Fibroblast of skin of right quadriceps (primary cell): ENCODE measurements at places on chromosomes 3 and 15.
A peak's percentile ranks its signal among the peaks of the same experiment; 100 is the strongest.

DNA sequence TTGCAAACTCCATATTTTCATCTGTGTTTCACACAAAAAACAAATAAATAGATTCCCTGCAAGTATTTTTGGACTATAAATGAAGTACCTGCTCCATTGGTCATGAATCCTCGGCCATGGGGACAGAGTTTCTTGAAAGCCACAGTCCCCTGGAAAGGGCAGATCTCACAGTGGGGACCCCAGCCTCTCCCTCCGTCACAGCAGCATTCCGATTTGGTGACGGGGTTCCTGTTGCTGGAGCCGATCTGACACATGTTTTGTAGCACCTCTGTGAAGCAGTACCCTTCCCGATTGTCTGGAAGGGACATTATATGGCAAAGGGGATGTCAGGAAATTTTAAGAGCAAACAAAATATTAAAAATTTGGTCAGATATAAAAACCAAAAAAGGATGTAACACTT is 96.2 kb downstream of the DUT start:
- DNase-seq, result no peak

DNA sequence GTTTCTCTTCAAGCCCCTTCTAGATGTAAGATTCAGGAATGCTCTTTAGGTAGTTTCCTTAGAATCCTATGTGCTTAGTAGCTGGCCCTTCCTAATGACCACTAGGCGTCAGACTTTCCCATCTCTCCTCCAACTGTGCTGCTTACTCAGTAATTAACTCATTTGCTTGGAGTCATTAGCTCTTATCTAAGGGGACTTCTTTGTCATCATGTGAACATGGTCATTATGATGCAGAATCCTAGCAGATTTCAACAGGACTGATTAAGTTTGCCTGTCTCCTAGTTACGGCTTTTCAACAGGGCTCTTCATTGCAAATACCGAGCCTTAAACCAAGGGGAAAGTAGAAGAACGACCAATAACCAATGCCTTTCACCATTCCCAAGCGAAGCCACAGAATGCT is 46.4 kb downstream of the GJD2 start:
- peak; percentile 52 for DNase-seq

DNA sequence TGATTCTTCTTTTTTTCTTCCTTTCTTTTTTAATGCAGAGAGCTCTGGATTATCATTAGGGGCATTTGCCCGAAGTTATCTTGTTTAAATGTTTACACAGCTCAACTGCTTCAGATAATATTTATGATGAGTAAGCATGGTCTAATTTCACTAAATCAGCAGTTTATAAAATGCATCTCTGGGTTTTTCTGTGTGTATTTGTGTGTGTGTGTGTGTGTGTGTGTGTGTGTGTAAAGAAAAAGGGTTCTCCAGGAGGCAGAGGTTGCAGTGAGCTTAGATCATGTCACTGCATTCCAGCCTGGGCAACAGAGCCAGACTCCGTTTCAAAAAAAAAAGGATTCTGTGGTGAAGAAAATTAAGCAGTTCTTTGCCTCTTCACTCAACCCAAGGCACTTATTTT is 25.9 kb upstream of the TNFSF10 start:
- no peak for DNase-seq

- DNase-seq, result peak; percentile 20
Measured at GRCh38 chr15:90419206-90419605, 31.2 kb downstream of the IQGAP1 start.

DNA sequence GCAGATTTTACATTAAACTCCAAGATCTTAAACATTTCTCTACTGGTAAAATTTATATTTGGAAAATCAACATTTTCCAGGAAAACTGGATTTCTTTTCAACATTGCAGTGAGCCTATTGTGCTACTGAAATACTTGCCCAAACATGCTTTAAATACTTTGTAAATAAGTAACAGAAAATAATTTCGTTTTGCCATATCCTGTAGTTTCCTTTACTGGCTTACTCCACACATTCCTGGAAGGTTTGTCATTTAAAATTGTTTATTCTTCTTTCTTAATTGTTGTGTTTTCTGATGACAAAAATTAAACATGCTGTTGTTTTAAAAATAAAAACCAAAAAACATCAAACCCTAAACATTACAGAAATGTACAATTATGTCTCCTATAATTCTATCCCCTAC is 22.0 kb downstream of the ACAD11 start:
- peak; percentile 53 for DNase-seq

DNA sequence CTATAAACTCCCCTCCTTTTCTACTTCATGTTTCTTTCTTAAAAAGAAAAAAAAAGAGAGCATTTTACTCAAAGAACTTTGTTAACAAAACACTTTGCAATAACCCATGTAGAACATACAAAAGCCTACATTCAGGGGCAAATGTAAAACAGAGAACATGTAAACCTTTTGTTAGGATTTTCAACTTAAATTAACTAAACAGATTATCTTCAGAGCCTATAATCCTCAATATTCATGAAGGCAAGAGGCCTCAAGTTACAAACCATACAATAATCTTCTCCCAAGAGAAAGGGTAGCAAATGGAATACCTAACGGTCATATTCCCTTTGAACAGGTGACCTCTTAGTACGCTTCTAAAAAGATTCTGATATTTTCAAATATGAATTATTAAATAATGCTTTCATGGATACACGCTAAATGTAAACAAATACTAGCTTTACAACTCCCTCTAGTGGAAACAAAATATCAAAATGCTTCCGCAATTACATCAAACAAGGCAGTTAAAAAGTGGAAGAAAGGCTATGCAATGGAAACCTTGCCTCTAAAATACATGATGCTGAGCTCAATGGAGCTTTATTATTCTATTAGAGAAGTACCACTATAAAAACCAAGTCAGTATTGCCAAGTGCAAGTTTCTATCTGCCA is 9.9 kb downstream of the CEP152 start:
- DNase-seq, result peak; percentile 31

DNA sequence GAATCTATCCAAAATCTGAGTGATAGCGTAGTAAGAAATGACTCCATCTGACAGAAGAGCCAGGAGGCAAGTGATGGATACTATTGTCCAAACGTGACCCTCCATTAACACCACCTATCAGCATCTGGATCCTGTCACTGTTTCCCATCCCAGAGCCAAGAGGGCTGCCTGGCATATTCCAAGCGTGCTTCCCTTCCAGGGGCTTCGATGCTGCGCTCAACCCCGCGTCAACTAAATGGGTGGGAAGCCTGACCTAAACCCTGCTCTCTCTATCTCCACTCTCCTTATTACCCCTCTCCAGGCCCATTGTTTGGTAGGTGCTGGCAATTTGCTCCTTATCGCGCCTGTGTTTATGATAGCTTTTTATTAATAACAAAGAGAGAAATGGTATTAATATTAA is 83.2 kb downstream of the NR2F2 start:
- no peak for DNase-seq

DNA sequence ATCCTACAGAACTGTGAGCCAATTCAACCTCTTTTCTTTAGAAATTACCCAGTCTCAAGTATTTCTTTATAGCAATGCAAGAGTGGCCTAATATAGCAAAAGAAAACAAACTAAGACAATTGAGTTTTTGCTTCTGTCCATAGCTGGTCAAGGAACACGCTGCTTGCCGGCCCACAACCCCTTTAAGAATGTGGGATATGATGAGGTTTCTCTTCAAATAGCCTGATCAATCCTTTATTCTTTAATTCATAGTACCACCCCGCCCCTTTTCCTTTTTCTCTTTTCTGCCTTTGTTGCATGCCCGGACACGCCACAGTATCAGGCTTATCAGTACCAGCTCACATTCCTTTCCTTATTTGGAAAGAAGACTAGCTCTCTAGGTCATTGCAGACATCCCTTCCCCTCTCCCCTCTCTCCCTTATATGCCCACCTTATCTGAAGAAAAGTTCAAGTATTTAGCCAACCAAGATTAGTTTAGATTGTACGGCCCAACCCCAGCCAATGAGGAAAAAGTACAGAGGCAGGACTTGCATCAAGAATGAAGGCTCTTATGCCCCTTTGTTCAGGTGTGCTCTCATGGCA is 404.5 kb downstream of the OCA2 start:
- no peak for DNase-seq

GRCh38 chr15:57149196-57149595 is 227.1 kb upstream of the CGNL1 start:
- no peak for DNase-seq

DNA sequence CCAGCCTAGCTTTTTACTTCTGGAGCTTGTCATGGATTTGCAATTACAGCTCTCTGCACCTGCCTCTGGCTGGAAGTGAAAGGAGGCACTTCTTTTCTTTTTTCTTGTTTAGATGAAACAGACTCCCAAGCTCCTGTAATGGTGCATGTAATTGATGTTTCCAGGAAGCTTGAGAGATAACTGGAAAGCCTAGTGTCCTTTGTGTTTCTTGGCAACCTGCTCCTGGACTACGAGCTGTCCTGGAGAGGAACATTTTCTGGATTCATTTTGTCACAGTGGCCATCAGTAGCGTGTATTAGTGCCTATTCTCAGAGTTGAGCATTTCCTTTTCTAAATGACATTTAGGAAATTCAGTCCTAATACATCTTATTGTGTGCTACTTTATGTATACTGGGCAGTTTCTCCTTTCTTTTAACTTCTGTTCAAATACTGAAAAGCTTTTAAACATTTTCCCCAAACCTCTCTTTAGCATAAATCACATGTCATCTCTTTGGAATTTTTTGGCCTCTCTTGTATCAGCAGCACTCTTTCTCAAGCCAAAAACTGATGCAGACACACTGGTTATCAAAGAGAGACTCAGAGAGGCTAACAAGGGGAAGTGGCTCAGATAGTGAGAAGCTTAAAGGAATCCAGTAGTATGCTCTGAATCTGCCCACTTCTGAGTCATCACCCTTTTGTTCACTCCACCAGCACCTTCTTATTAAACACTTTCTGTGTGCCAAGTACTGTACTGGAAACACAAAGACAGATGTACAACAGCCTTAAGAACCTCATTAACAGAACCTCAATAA is 62.6 kb upstream of the SLC2A2 start:
- DNase-seq, result peak; percentile 93

GRCh38 chr3:147269907-147270306 is 136.4 kb downstream of the ZIC4 start:
- no peak for DNase-seq

DNA sequence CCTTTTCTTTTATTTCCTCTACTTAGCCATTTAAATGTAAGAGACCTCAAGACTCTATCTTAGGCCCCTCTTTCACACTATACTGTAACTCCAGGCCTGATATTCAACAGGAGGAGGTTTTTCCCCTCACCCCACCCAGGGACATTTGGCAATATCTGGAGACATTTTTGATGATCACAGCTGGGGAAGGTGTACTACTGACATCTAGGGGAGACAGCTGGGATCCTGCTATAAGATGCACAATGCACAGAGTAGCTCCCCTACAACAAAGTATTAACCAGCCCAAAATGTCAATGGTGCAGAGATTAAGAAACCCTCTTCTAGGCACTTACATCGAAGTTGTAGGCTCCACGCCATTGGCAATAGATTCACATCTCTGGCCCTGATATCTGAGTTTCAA is 517.5 kb upstream of the UBE2E2 start:
- DNase-seq, result peak; percentile 7

GRCh38 chr15:39936187-39936586 is 2.3 kb downstream of the EIF2AK4 start:
- peak; percentile 58 for DNase-seq

DNA sequence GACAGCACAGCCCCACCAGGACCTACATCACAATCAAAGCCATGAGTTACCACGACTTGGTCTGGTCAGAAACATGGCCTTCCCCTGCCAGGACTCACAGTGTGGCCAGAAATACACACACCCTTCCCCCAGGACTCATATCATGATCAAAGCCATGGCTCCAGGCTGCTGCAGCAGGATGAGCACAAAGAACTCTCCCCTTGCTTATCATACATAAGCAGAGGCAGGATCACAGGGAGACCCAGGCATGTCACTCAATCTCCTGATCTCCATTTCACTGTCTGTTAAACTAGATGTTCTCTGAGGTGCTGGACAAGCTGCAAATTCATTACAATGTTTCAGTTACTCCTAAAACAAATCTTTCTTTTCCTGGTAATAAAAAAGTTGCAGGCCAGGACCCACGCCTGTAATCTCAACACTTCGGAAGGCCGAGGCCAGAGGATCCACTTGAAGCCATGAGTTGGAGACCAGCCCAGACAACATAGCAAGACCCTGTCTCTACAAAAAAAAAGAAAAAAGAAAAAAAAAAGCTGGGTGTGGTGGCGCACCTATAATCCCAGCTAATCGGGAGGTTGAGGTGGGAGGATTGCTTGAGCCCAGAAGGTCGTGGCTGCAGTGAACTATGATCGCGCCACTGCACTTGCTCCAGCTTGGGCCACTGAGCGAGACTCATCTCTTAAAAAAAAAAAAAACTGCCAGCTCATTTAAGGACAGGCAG is 1.2 kb downstream of the PFKFB4 start:
- no peak for DNase-seq

- peak; percentile 49 for DNase-seq
Measured at GRCh38 chr3:59052803-59053411, 3.1 kb upstream of the CFAP20DC start.

- DNase-seq, result no peak
Measured at GRCh38 chr3:171470714-171471227, 10.6 kb upstream of the TNIK start.

GRCh38 chr3:988785-989184 is 104.0 kb upstream of the CNTN6 start:
- no peak for DNase-seq

GRCh38 chr3:55891106-55891505 is 404.0 kb upstream of the WNT5A start:
- no peak for DNase-seq

DNA sequence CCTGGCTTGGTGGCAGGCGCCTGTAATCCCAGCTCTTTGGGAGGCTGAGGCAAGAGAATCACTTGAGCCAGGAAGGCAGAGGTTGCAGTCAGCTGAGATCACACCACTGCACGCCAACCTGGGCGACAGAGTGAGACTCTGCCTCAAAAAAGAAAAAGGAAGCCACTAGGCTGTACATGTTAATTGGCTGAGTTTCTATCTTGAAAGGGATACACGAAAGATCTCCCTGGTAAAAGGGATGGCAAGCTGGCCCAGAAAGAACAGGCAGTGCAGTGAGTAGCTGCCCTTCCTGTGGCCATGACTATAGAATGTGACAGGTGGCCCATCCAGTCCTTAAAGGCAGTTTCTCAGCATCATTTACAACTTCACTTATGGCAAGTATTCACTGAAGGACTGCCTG is 12.3 kb downstream of the LRIG1 start:
- DNase-seq, result no peak

- DNase-seq, result no peak
Measured at GRCh38 chr3:115616461-115616860, 6.8 kb upstream of the GAP43 start.

DNA sequence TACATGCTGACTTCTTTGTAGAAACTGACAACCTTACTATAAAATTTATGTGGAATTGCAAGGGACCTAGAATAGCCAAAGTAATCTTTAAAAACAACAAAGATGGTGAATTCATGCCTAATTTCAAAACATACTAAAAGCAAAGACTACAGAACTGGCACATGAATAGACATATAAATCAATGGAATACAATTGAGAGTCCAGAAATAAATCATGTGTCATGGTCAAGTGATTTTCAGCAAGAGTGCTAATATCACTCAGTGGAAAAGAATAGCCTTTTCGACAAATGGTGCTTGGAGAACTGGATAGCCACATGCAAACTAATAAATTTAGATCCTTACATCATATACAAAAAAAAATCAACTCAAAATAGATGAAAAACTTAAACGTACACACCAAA is 8.7 kb downstream of the IMPG2 start:
- no peak for DNase-seq
